ENCODE measurements at places on chromosomes 7 and 10.

GRCh38 chr10:92544296-92544695 is 29.6 kb downstream of the IDE start:
- DNase-seq, result no peak

DNA sequence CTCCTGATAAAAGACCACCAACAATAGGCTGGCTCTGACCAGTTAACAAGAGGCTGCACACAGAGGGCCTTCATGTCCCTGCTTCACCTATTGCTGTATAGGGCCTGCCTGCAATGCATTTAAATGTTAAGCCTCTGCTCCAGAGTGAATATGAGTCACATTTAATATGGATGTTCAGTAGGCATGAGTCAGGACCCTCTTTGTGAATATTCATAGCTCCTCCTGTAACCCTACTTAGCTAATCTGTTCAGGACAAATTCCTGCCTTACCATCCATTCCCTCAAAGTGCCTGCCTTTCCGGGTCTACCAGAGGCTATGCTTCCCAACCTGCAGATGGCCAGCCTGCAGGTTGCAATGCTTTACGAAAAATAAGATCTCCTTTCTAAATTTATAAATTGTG is 32.5 kb downstream of the ARHGAP22 start:
- no peak for DNase-seq

- no peak for DNase-seq
Measured at GRCh38 chr7:5429857-5430611, 6.4 kb upstream of the TNRC18 start.

DNA sequence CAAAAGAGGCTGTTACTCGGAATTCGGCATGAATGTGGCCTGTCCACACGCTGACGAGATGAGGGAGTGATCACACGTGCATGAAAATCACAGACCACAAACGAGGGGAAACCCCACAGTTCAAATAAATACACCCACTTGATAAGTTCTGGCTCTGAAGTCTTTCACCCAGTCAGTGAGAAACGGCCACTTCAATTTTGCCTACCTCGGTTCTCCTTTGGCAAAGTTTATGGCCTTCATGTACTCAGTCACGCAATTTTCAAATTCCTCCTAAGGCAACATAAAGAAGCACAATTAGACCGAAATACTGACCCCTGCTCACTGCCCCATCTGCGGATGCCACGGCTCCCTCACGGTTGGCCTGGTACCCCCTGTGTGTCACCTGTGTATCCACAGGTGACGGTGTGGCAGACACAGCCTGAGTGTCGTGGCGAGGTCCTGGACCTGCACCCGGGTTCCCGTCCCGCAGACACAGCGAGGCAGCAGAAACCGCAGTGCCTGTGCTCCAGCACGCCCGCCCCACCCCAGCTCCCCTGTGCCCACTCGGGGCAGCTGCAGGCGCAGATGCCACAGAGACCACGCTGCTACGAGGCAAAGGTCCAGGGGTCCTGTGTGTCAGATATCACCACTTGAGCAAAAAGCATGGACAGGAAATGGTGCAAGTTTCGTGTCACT is 1.4 kb downstream of the CFAP46 start:
- no peak for DNase-seq

DNA sequence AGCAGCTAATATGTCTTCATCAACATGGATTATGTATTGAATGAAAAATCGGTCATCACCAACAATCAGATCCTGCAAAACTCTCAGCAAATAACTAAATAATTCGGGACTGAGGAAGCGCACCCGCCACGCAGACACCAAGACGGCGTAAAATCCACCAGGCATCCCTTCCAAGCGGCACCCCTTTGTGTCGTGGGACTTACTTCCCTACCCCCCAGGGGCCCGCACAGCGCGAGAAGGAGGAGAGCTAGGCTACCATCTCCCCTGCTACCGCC is 721 bp downstream of the ARL3 start:
- DNase-seq, result no peak

DNA sequence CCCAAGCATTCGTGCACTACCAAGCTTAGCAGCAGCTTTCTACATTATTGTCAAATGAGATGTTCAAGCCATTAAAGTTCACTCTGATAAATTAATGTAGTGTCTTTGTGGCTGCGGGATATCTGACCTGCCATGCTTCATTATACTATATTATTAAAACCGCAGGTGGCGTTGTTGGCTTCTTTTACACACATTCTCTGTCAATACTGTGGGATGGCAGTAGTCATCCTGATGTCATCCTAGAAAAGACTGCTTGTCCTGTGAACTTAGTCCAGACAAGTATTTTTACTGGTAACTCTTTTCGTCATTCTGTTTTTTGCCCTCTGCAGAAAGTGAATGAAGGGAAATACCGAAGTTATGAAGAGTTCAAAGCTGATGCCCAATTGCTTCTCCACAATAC is 103.9 kb downstream of the ZMYND11 start:
- no peak for DNase-seq

GRCh38 chr7:145360511-145361100 is 524.8 kb upstream of the TPK1 start:
- no peak for DNase-seq

DNA sequence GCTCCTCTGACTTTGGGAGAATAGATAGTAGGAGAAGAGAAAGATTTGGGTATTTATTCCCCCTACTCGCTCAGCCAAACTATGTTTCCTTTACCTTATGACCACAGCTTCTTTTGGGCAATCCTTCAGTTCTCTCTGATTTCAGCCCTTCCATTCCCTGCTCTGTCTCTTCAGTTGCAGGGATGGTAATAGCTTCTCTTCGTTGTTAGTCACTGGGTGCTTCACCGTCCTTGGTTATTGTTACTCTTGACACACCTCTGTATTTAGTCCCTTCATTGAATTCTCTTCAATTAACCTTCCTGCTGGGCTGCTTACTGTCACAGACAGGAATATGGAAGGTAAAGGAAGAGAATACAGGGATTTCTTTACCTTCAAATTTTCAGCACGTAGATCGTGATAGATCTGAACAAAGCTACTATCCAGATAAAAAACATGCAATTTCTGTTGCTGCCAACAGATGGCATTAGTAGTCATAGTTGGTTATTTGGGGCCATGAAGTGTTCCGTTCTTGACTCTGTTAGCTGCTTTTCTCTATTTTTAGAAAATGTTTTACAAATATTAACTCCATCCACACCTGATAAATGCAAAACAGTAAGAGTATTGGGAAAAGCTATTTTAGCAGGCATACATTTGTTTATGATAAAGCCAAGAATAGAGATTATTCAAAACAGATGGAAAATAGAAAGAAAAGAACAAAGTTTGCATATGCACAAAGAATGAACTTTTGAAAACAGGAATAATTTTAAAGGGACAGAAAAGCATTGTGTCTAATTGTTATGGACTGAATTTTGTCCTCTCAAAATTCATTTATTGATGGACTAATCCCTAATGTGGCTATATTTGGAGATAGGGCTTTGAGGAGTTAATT is 14.0 kb upstream of the PTTG1IP2 start:
- DNase-seq, result no peak

DNA sequence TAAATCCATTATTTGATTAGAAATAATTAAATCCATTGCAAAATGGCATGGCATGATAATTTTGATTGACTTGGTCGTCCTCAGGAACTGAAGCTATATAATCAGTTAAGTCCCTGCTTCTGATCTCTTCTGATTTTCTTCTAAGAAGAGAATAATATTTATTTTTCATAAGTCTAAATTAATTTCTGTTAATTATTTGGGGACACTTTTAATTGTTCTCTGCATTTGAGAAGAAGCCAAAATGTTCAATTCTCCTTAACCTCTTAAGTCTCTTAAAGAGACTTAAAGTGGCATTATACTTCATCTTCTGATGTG is 67.2 kb downstream of the CAV1 start:
- DNase-seq, result no peak

- no peak for DNase-seq
Measured at GRCh38 chr10:4941540-4942330, 21.5 kb upstream of the AKR1C1 start.

GRCh38 chr10:52769966-52770365 is 2.6 kb downstream of the MBL2 start:
- DNase-seq, result no peak

DNA sequence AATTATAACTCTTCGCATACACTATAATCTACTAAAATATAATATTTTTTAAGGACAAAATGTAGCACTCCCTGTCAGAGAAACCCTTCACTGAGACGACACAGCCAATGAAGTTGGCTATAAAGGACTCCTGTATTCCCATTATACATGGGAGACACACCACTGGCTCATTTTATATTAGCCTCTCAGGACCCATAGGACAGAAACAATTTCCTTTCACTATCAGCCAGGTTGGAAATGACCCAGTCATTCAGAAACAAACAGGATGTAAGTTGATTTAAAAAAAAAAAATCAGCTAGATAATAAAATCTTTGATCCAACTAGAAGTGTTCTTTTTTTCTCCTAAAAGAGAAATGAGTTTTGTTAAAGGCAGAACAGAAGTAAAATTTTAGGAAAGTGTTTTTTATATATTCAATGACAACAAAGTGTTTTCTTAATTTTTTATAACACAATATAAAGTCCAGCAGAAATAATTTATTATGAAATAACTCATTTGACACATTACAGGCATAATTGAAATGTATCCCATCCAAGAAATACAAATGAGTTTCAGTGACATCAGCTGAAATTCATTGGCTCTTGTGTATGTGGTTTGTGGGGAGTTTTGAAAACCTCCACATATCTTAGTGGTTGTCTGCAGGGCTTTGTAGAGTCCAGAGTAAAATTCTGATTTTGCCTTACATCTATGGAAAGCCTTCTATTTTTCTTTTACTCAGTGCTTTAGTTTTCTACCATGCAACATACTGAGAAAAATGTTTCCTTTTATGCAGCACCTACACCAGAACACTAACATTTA is 64.1 kb downstream of the CTTNBP2 start:
- no peak for DNase-seq

DNA sequence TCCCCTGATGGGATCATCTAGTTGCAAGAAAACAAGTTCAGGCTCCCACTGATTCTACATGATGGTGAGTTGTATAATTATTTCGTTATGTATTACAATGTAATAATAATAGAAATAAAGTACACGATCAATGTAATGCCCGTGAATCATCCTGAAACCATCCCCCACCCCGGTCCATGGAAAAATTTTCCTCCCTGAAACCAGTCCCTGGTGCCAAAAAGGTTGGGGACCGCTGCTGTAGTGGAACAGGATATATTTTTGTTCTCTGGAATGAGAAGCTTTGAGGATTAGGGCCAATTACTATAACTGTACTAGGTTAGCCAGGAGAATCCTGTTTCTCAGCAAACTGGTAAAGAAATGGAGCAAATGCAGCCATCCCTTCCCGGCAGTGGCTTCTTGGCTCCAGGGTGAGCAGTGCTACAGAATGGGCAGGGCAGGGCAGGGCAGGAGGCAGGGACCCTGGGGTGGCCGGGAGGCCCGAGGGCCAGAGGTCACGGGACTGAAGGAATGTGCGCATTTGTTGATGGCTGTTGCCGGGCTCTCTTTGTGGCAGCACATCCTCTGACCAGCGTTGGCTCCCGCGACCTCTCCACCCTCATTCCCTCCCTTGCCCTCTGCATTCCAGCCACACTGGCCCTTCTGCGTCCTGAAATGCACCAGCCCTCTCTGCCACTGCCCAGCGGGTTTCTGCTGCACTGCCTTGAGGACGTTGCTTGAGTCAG is 162.3 kb upstream of the NPS start:
- DNase-seq, result no peak

DNA sequence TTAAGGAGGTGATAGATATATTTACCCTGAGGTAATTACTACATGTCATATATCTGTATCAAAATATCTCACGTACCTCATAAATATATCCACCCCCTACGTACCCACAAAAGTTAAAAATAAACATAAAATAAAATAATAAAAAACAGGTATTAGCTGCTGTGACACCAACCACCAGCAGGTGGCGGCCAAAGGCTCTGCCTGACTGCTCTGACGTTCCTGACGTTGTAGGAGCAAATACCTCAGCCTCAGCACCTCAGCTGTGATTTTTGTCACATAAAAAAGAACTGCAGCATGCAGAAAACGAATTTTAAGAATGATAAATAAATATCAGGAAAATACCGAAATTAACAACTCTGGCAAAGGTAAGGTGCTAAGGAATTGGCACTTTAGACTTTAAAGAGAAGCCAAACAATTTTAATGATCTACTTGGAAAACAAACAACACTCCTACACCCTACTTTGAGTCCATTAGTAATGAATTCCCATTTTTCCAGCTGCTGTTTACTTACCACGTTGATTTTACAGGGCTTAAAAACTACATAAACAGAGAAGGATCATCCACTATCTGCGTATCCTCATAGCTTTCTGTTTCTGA is 125.4 kb upstream of the TARP start:
- no peak for DNase-seq

DNA sequence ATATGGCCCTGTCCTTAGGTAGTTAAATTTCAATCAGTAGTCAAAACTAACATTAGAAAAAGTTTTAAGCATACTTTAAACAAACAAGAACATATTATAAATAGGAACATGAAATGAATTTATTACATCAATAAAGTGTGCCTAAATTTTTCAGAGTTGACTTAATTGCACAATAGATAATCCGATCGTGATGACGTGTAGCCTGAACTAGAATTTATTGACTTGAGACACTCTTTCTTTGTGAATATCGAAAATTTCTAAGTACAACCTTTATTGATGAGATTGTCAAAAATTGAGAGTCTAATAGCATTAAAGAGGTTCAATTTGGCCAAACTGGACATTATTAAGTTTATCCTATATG is 56.0 kb downstream of the CALD1 start:
- no peak for DNase-seq

DNA sequence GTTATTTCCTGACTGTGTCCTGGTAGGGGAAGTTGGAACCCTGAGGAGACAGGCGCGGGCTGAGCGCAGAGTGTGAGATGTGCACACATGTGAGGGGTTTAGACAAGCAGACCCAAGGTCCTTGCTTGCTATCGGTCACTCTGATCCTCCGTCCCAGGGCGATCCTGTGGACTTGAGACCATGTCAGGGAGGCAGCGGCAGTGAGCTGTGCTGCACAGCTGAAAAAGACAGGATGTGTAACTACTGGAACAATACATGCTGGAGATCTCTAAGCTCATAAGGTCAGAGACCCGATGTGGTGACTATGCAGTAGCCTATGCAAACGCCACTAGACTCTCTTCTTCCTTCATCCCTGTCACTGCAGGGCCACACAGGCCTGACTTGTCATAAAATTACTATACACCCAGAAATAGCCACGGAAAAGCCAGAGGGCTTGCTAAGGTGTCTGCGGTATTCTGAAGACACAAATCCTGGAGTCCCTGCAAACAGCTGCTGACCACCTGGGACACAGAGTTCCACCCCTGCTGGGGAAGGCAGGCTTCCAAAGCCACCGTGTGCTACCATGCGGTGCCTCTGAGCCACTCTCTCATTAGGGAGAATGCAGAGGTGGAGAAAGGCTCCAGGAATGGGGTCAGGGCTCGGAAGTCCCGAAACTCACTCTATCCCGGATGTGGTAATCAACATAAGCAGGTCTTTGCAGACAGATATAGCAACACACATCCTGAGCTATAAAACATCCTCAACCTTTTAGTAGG is 91.1 kb upstream of the DDC start:
- no peak for DNase-seq
